ENCODE measurements at places on chromosomes 6 and 20. TPM values are rescaled to one million over a fixed set of nuclear protein-coding genes. Genes with fewer than 3 reads are reported as not detected.

SLC17A3 gene
- total RNA-seq: 0.23 TPM

LAMA2 gene
- total RNA-seq: not detected

DNA sequence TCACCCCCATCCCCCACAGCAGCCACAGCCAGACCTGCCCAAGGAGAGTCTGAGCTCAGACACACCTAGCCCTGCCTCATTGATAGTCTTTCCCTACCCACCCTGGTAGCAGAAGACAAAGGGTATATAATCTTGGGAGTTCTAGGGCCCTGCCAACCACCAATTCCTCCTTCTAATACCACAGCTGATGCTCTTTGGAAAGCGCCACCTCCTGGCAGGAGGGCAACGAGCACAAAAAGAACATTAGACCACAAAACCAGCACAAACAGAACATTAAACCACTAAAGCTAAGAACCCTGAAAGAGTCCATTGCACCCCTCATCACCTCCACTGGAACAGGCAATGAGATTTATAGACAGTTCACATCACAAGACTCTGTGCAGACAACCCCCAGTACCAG, 195.8 kb upstream of the FUT9 start:
- H3K4me1 ChIP-seq: no peaks in the 10 kb centered on the region
- DNase-seq: no peak
- H3K4me3 ChIP-seq: no peak overlapping the region

GRCh38 chr6:108502832-108503231, 57.9 kb upstream of the FOXO3 start:
- H3K36me3 ChIP-seq: peaks cover 4% of the 10 kb centered on the region
- DNase-seq: no peak
- no peak overlapping the region for H3K4me3 ChIP-seq
- no peaks in the 10 kb centered on the region for H3K27me3 ChIP-seq

DBNDD2 gene
- 21.1 TPM for total RNA-seq

GJA10 gene
- not detected for total RNA-seq

OOEP gene
- total RNA-seq: 1.1 TPM

DNA sequence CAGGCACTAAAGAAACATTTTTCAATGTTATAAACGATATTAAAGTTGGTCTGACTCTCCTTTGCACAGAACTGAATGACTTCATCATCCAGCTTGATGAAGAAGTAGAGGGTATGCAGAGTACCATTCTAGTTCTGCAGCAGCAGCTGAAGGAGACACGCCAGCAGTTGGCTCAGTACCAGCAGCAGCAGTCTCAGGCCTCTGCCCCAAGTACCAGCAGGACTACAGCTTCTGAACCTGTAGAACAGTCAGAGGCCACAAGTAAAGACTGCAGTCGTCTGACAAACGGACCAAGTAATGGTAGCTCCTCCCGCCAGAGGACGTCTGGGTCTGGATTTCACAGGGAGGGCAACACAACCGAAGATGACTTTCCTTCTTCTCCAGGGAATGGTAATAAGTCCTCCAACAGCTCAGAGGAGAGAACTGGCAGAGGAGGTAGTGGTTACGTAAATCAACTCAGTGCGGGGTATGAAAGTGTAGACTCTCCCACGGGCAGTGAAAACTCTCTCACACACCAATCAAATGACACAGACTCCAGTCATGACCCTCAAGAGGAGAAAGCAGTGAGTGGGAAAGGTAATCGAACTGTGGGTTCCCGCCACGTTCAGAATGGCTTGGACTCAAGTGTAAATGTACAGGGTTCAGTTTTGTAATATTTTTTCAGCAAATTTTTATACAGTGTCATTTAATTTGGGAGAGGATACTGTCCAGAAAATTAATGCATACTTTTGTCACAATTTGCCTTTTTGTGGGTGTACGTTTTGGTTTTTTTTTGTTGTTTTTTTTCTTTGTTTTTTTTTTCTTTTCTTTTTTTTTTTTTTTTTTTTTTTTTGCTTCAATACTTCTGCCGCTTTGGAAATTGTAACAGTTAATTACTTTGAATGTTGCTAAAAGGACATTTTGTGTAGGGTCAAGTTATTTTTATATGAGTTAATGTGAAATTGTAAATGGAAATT, 6.6 kb upstream of the ACAT2 start:
- no peak overlapping the region for H3K4me3 ChIP-seq
- H3K27me3 ChIP-seq: no peaks in the 10 kb centered on the region
- peaks cover 13% of the 10 kb centered on the region for H3K4me1 ChIP-seq
- no peak for DNase-seq

GRCh38 chr20:56925082-56925830, 296.1 kb downstream of the TFAP2C start:
- no peaks in the 10 kb centered on the region for H3K36me3 ChIP-seq
- peak overlapping the region; percentile 18 for H3K4me3 ChIP-seq
- no peak overlapping the region for H3K27ac ChIP-seq
- H3K27me3 ChIP-seq: peaks cover 68% of the 10 kb centered on the region
- peak; percentile 33 for DNase-seq

- H3K27me3 ChIP-seq: peaks cover 5% of the 10 kb centered on the region
- DNase-seq: no peak
- H3K36me3 ChIP-seq: no peaks in the 10 kb centered on the region
- H3K27ac ChIP-seq: no peak overlapping the region
- no peak overlapping the region for H3K4me3 ChIP-seq
Observed at GRCh38 chr6:47736083-47736700, 37.8 kb downstream of the ADGRF4 start.

GRCh38 chr6:32222333-32223230, 1.3 kb downstream of the NOTCH4 start:
- no peak overlapping the region for H3K4me3 ChIP-seq
- H3K27me3 ChIP-seq: no peaks in the 10 kb centered on the region
- no peaks in the 10 kb centered on the region for H3K36me3 ChIP-seq
- no peak for DNase-seq

- H3K27ac ChIP-seq: peak overlapping the region; percentile 72
- peak overlapping the region; percentile 72 for H3K4me3 ChIP-seq
- peak; percentile 66 for DNase-seq
- H3K36me3 ChIP-seq: no peaks in the 10 kb centered on the region
Observed at GRCh38 chr6:33592595-33593413, 12.7 kb upstream of the BAK1 start.

GRCh38 chr6:107653183-107653580, 163.3 kb downstream of the SOBP start:
- no peaks in the 10 kb centered on the region for H3K27me3 ChIP-seq
- no peak overlapping the region for H3K27ac ChIP-seq
- no peak for DNase-seq

HLA-DQA1 gene
- total RNA-seq: 4.6 TPM

GRCh38 chr6:62283365-62283764, 2.7 kb downstream of the KHDRBS2 start:
- H3K27me3 ChIP-seq: peaks cover 17% of the 10 kb centered on the region
- H3K4me3 ChIP-seq: no peak overlapping the region
- no peaks in the 10 kb centered on the region for H3K36me3 ChIP-seq
- H3K27ac ChIP-seq: no peak overlapping the region

DNA sequence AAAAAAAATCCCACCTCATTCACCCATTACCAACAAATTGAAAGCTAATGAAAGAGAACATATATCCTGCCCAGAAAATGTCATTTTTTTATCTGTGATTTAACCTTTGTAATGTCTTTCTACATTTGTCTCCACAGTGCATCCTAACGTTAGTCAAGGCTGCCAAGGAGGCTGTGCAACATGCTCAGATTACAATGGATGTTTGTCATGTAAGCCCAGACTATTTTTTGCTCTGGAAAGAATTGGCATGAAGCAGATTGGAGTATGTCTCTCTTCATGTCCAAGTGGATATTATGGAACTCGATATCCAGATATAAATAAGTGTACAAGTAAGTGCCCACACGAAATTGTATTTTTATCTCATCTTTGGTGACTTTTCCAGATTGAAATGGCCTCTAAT, 30.0 kb downstream of the RSPO3 start:
- no peak overlapping the region for H3K27ac ChIP-seq
- peaks cover 26% of the 10 kb centered on the region for H3K27me3 ChIP-seq
- DNase-seq: no peak
- no peaks in the 10 kb centered on the region for H3K36me3 ChIP-seq
- peaks cover 4% of the 10 kb centered on the region for H3K4me1 ChIP-seq

DNA sequence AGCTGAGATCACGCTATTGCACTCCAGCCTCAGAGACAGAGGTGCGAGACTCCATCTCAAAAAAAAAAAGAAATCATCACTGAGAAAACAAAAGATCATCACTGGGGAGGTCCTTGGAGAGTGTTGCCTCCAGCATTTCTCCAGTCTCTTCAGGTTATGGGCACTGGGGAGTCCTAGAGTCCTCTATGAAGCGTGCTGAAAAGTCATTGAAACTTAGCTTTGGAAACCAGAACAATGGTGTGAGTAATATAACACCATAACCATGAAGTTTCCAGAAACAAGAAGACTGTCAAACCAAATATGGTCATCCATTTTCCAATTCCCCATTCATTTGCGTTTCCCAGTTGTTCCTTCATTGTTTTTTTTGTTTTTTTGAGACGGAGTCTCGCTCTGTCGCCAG, 13.7 kb downstream of the ARMC12 start:
- peaks cover 2% of the 10 kb centered on the region for H3K27me3 ChIP-seq
- H3K27ac ChIP-seq: no peak overlapping the region
- H3K4me3 ChIP-seq: no peak overlapping the region
- no peak for DNase-seq
- peaks cover 4% of the 10 kb centered on the region for H3K4me1 ChIP-seq
- no peaks in the 10 kb centered on the region for H3K36me3 ChIP-seq

DLL1 gene
- 15.8 TPM for total RNA-seq

PTCHD4 gene
- not detected for total RNA-seq

MUC21 gene
- total RNA-seq: not detected

CASS4 gene
- 14.2 TPM for total RNA-seq

C6orf58 gene
- not detected for total RNA-seq

GRCh38 chr20:49534255-49534712, 33.7 kb downstream of the PTGIS start:
- peak overlapping the region; percentile 39 for H3K4me3 ChIP-seq
- DNase-seq: peak; percentile 51
- peaks cover 23% of the 10 kb centered on the region for H3K27me3 ChIP-seq
- no peaks in the 10 kb centered on the region for H3K36me3 ChIP-seq
- peaks cover 17% of the 10 kb centered on the region for H3K4me1 ChIP-seq
- peak overlapping the region; percentile 35 for H3K27ac ChIP-seq

DNA sequence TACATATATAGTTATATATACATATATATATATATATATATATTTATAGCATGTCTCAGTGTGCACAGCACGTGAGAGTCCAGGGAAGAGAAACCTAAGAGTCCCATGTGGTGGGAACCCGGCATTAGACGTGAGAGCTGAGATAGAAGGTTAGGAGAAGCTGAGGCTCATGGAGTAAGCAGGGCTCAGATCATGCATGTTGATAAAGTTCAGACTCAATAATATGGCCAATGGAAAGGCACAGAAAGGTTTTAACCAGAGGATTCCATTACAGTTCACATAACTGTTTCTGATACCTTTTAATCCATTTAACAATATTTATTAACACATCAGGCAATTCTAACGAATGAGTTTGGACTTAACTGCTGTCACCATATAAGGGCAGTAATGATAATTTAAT, 143.4 kb downstream of the MYB start:
- peaks cover 6% of the 10 kb centered on the region for H3K36me3 ChIP-seq
- DNase-seq: no peak
- H3K4me3 ChIP-seq: no peak overlapping the region
- H3K4me1 ChIP-seq: peaks cover 25% of the 10 kb centered on the region
- H3K27ac ChIP-seq: no peak overlapping the region
- no peaks in the 10 kb centered on the region for H3K27me3 ChIP-seq

Data from activated naive CD8-positive, alpha-beta T cell treated with anti-CD3 and anti-CD28 coated beads, Interleukin-2, amount 10 ng/mL, durations not matched to agents 7 days and 5 days (primary cell).